Stimulated activated CD8-positive, alpha-beta memory T cell treated with anti-CD3 and anti-CD28 coated beads, Interleukin-4, amount 100 ng/mL, for 4 hours (primary cell): ENCODE measurements at places on chromosomes 12 and 14.

DNA sequence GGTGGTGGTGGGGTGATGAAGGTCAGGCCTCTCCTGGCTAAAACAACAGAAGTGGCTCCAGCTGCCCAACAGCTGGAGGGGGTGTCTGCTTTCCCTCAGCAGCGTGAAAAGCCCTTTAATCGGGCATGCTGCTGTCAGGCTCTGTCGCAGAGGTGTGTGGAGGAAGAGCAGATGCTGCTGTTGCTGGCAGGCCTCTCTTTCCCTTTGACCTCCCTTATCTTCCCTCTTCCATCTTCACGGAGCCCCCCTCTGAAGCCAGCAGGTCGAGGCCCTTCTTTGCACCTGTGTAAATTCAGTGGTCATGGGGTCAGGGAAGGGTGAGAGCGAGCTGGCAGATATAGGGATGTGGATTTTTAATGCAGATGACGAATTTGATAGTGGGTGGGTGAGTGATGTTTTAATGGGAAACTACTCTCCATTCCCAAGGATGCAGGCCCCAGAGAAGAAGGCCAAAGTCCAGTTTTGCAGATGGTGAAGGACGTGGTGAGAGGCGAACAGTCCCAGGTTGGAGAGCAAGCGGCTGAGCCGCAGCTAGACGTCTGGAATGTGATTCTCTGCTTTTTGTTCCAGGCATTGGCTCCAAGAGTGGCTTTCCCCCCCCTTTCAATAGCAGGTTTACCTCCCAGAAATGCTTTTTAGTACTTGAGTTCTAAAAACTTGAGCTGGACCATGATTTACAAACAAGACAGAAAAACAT is 64.0 kb downstream of the SMOC1 start:
- no peak for DNase-seq

DNA sequence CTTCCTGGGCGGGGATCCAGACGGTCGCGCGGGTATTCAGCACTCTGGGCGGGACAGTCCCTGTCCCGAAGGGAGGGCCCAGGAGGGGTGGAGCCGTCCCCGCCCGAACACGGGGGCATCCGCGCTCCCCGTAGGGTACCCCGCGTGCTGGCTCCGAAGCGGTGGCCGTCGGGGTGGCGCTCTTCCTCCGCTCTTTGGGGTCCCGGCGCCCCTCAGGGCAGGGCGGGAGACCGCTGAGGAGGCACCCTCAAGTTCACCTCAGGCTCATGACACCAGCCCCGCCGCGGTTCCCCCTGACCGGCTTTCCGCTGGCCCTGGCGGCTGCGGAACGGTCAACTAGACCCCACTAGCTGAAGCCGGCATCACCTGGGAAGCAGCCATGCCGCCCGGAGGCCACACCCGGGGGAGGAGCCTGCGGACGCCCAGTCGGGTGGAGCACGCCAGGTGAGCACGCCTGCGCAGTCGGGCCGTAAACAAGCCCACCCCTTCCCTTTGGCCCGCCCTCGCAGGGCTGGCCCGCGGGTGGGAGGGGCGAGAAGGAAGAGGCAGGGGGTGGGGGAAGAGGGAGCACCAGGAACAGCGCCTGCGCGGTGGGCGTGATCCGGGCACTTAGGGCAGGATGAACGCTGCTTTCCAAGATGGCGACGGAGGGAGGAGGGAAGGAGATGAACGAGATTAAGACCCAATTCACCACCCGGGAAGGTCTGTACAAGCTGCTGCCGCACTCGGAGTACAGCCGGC is at the start of gene WDR20:
TSS of gene WDR20 (plus strand) at position 612 of the 741 bp plus-strand sequence. CDS start at position 639, 27 bp downstream.
- peak; percentile 97 for DNase-seq

DNA sequence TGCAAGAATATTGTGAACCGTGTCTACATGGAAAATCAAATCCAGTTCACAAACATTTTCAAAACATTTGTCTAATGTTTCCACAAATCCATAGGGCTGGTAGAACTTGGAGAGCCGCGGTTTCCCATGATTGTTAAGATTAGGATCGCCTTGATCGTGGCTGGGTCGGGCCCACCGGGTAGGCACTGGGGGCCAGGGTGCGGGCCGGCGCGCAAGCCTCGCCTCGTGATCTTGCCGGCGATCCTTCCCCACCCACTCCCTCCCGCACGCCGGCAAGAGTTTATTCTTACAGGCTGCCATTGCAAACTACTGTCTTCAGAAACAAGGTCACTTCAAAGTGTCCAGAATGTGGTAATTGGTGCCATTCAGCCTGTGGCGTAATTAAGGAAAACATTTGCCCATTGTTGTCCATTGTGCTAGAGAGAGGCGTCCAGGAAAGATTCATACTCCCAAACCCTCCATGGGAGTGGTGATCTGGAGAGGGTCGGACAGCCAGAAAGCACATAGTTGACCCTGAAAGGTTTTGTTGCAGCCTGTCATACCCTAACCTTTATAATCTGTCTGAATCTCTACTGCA is 95.5 kb downstream of the BORCS5 start:
- DNase-seq, result no peak

DNA sequence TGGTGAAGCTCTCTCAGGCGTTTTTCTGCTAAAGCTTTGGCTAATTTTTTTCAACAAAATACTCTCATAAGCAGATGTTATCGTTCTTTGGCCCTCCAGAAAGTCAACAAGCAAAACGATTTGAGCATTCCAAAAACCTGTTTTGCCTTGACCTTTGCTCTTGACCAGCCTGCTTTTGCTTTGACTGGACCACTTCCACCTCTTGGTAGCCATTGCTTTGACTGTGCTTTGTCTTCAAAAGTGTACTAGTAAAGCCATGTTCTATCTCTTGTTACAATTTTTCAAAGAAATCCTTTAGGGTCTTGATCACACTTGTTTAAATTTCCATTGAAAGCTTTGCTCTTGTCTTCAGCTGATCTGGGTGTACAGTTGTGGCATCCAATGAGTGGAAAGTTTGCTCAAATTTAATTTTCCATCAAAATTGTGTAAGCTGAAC is 10.7 kb upstream of the ARID4A start:
- DNase-seq, result no peak

GRCh38 chr14:100989924-100990323 is 86.4 kb upstream of the RTL1 start:
- DNase-seq, result no peak

DNA sequence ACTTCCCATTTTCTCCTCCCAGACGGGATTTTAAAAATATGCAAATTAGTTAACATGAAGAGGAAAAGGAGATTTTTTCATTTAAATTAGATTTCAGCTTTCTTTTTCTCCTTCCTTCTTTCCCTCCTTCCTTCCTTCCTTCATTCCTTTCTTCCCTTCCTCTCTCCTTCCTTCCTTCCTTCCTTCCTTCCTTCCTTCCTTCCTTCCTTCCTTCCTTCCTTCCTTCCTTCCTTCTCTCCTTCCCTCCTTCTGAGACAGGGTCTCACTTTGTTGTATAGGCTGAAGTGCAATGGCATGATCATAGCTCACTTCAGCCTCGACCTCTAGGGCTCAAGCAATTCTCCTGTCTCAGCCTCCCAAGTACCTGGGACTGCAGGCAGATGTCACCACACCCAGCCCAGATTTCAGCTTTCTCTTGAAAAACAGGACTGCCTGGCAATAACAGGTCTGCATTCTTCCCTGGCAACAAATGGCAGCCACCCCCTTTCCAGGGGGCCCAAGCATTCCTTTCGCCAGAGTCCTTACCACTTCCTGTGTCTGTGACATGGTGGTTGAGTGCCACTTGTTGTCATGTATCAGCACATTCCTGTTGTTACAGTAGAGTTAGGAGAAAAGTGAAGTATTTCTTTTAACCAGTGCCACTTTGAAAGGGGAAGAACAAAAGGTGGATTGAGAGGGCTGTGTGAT is 119.1 kb downstream of the PTPN11 start:
- DNase-seq, result no peak

DNA sequence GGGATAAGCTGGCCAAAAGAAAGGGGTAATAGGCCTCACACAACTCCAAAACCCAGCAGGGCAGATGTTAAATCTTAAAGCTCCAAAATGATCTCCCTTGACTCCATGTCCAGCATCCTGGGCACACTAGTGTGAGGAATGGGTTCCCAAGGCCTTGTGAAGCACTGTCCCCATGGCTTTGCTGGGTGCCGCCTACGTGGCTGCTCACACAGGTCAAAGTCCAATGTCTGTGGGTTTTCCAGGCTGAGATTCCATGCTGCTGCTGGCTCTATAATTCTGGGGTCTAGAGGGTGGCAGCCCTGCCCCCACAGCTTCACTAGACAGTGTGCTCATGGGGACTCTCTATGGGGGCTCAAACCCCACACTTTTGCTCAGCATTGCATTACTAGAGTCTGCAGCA is 145.3 kb upstream of the GRIN2B start:
- no peak for DNase-seq

DNA sequence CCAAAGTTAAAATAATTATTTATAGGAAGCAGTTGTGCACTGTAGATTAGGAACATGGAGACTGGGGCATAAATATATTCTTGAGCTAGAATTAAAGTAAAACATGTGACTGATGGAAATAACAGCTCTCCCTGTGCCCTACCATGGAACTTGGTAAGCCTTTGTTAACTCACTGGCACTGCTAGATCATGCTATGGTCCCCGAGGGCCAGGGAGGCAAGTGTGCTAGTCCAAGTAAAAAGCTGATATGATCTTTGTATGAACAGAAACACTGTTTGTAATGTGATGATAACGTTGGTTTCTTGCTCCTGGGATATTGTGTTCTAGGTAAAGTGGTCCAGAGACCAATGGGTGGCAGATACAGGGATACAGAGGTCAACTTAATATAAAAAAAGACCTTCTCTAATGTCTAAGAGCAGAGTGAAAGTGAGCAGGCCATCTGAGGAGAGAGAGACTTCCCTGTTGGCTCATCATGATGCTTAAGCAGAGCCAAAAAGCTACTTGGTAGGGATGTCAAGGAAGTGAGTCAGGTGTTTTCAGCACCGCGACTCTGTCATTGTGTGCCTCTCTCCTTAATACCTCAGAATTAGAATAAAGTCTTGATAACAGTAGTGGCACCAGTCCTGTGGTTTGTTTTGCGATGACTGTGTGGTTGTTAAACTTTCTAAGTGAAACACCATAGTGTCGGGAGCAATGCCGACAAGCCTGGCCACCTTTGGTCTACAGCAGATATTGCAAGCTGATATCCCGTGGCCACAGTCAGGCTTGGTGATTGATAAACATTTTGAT is 27.6 kb downstream of the BICD1 start:
- DNase-seq, result no peak

DNA sequence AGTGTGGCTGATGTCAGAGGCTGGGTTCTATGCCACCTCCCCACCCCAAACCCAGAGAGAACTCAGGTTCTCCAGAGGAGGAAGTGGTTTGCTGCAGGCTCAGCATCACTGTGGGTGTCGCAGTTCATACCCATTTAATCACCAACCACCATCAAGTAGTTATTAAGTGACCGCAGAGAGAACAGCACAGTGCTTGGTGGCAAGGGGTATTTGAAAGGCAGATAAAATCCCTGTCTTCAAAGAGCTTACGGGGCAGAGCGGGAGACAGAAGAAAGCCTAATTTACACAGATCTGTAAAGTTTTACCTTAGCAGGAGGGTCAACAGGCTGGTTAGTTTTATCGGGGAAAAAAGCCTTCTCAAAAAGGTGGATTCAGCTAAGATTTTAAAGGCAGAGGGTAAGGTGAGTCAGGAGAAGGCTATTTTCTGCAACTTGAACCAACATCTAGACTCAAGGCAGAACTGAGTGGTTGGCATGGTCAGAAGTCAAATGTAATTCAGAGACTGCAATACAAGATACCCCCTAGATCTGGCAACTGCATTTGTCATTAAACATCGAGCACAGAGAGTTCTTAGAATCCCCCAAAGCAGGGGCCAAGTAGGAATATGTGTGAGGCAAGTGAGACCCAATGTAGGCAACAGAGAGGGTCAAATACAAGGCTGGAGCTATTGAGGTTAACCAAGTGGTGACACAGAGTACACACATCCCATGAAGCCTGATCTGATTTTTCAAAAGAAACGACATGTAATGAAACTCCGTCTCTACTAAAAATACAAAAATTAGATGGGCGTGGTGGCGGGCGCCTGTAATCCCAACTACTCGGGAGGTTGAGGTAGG is 13.2 kb downstream of the PXN start:
- DNase-seq, result peak; percentile 67

DNA sequence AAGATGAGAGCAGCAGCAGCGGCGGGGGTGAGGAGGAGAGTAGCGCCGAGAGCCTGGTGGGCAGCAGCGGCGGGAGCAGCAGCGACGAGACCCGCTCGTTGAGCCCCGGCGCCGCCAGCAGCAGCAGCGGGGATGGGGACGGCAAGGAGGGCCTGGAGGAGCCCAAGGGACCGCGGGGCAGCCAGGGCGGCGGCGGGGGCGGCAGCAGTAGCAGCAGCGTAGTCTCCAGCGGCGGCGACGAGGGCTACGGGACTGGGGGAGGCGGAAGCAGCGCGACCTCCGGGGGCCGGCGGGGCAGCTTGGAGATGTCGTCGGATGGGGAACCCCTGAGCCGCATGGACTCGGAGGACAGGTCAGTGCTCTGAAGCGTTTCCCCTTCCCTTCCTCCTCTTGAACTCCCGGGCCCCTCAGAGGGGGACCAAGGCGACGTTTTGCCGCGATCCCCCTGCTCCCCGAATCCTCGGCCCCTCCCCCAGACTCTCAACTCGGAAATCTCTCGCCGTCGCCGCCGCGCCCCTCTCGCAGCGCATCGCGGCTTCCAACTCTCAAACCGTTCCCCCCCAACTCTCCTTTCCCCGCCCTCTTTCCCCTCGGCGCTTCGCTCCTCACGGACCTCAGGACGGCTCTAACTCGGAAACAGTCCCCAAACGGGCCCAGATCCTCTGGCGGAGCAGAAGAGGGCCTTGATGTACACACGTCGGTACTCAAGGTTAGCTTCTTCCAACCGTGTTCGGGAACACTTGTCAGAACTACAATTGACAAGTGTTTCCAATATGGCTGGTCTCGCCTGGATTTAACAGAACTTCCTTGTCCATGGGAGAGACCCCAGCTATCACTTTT is 947 bp downstream of the AEBP2 start:
- DNase-seq, result peak; percentile 24

GRCh38 chr12:104226672-104227071 is 11.1 kb downstream of the TXNRD1 start:
- no peak for DNase-seq

GRCh38 chr12:83893101-83893500 is 1019.5 kb downstream of the SLC6A15 start:
- DNase-seq, result no peak

DNA sequence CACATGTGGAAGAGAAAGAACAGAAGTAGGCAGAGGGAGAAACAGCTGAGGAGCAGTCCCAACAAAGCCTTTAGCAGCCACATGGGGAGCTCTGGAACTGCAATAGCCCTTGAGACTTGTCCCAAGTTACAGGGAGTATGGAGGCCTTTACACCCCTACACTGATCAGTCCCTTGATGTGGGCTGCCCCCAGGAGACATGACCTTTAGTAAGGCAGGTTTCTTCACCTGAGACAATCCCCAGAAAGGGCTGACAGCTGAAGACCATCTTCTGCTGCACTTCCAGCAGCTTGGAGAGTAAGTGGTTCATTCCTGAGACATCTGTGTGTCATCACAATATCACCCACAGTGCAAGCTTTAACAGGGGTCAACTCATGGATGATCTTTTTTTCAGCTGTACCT is 8.6 kb upstream of the SNAPC1 start:
- DNase-seq, result no peak

- no peak for DNase-seq
These were observed 7.7 kb upstream of the NCKAP1L start for GRCh38 chr12:54489857-54490256.

DNA sequence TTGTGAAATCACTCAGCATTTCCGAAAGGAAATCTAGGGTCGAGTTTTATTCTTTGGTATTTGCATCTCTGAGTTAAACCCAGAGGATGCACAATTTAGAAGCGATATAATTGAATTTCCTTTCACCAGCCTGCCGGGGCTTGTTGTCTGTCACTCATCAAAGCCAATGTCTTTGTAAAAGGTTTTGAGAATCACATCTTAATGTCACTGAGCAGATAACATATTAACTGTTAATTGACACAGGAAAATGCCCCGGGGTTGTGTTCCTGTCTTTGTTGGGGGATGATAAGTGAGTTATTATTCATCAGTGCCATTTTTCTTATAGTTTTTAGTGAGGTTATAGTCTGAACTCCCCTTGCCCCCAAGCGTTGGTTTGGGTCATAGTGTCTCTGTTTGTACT is 73.4 kb downstream of the DUSP6 start:
- DNase-seq, result no peak
